ENCODE measurements at places on chromosomes 6 and 20. TPM values are rescaled to one million over a fixed set of nuclear protein-coding genes. Genes with fewer than 3 reads are reported as not detected.

RBBP8NL gene
- total RNA-seq = not detected

C6orf132 gene
- not detected for total RNA-seq

IRF4 gene
- total RNA-seq = not detected

KCNB1 gene
- total RNA-seq = not detected

STMN3 gene
- total RNA-seq = 18.5 TPM

SMPDL3A gene
- total RNA-seq = 6.0 TPM

GPLD1 gene
- total RNA-seq = 2.5 TPM

CLPSL2 gene
- total RNA-seq = not detected

LAMA2 gene
- total RNA-seq = 0.65 TPM

DACT2 gene
- not detected for total RNA-seq

All from Daoy (cell line).